WERI-Rb-1 (cell line): ENCODE measurements at places on chromosomes 7 and 10.

- DNase-seq: no peak
These were observed 46.3 kb downstream of the VPS41 start for GRCh38 chr7:38862666-38863065.

DNA sequence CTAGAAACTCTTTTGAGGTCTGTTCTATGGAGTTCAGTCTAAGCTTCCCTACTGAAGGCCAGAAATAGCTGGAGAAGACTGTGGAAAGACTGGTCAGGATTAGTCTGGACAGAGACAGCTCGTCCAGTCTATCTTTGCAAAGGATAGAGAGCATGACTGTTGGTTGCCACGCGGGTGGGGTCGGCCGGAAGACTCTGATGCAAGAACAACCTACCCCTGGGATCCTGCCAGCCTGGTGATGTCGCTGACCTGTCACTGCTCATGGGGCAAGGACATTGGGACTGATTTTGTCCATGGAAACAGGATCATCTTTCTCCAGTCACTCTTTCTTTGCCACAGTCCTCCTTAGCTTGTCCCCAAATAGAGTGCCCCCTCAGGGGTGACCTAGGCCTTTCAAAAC is 337.6 kb upstream of the NPSR1 start:
- DNase-seq: no peak

GRCh38 chr10:43061760-43062159 is 15.1 kb upstream of the RET start:
- no peak for DNase-seq

GRCh38 chr10:20466731-20467130 is 430.4 kb downstream of the NEBL start:
- no peak for DNase-seq
